ENCODE measurements at places on chromosomes 2 and 18.

DNA sequence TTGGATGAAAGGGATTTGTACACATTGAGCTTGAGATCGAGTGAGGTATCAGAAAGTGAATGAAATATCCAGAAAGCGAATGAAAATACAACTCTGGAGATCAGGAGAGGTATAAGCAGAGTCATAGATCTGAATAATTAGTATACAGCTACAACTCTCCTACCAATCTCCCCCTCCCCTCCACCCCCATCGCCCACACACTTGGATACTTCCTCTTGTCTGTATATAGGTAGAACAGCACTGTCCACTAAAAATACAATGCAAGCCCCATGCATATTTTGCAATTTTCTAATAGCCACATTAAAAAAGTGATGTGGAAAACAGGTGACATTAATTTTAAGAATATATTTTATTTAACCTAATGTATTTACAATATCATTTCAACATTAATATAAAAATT lies 23.7 kb upstream of the WIPF1 start:
- no peak for DNase-seq

- DNase-seq: no peak
These were observed 139.6 kb downstream of the TTC32 start for GRCh38 chr2:19762142-19762541.

GRCh38 chr2:219689676-219690628 lies 62.5 kb downstream of the SLC4A3 start:
- DNase-seq: peak; percentile 64

DNA sequence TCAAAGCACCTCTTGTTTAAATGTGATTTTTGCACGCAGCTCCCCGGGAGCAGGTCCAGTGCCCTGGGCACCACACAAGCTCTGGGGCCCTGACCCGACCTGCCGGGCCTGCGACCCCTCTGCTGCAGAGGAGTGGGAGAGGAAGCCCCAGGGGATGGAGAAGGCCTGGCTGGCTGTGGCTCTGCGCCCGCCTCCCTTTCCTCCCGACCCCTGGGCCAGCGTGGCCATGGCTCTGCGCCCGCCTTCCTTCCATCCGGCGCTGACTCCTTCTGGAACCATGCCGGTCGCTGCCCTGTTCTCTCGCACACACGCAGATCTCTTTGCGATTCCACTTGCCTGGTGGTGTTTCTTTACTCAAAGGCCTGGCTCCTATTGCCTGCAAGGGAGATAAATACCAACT lies 166.5 kb upstream of the SALL3 start:
- no peak for DNase-seq

- no peak for DNase-seq
These were observed 6.6 kb upstream of the DYM start for GRCh38 chr18:49467019-49467563.

DNA sequence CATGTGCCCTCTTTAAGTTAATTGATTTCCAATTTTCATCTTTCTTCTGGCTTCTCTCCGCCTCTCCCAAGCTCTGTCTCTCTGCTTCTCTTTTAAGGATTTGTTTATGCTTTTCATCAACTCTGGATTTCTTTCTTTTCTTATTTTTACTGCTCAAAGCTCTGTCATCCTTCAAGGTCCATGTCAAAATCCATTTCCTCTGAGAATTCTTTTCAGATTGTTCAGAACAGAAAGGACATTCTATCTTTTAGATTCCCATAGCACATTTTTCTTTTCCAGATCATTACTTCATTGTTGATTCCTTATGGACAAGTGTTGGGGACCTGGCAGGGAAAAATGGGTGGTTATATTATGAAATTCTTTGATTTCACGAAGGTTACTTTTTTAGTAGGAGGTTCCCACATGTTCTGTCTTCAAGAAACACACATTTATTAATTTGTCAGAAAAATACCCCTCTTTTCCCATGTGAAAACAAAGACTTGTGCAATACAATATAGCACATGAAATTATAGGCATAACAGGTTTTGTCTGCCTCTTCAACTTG lies 12.3 kb downstream of the PMAIP1 start:
- no peak for DNase-seq

DNA sequence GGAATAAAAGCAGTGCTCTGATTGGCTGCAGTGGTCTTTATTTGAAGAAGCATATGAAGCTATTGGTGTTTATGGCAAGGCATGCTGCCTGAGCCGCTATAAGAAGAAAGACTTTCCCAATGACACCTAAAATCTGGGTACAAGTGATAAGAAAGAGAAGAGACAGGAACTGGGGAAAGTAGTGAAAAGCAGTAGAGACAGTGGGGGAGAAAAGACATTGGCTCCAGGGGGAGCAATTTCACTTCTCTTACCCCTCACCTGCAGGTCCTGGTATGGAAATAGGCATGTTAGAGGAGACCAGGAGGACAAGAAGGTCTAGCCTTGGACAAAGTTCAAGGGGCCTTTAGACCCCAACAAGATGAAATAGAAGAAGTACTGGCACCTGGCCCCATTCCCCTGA lies 47.1 kb downstream of the PLCL1 start:
- peak; percentile 10 for DNase-seq

DNA sequence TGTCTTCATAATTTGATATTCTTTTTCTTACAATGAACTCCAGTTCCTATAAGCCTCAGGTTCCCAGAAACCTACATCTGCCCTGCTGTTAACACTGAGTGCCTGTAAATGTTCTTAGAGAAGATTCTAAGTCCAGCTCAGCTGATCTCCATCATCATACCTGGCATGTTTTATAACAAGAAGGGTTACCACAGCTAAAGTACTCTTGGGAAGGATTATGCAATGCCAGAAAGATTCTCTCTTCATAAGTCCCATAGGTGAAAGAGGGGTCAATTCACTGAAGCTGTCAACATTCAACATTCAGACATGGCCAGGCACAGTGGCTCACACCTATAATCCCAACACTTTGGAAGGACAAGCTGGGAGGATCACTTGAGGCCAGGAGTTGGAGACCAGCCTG lies 31.3 kb upstream of the PTPN4 start:
- no peak for DNase-seq

DNA sequence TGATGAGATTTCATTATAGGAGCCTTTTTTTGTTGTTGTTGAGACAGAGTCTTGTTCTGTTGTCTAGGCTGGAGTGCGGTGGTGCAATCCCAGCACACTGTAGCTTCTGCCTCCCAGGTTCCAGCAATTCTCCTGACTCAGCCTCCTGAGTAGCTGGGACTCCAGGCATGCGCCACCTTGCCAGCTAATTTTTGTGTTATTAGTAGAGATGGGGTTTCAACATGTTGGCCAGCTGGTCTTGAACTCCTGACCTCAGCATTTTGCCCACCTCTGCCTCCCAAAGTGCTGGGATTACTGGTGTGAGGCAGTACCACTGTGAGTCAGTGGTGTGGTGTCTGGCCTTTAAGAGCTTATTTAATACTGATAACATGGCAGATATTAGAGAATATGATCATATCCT lies 60.1 kb downstream of the MOB4 start:
- no peak for DNase-seq

DNA sequence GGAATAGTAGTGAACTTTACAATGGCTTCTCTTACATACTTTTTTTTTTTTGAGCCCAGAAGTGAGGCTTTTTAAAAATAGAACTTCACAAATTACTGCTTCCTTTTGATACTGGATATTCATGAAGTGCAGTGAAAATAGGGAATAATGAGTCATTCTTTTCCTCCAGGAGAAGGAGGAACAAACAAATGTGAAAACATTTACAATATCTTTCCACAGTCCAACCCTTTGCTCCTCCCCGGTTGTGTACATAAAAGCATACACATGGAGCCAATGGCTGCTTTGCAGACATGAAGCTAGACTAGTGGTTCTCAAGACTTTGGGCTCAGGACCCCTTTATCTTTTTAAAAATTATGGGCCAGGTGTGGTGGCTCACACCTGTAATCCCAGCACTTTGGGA lies 266.9 kb downstream of the GBX2 start:
- DNase-seq: no peak

DNA sequence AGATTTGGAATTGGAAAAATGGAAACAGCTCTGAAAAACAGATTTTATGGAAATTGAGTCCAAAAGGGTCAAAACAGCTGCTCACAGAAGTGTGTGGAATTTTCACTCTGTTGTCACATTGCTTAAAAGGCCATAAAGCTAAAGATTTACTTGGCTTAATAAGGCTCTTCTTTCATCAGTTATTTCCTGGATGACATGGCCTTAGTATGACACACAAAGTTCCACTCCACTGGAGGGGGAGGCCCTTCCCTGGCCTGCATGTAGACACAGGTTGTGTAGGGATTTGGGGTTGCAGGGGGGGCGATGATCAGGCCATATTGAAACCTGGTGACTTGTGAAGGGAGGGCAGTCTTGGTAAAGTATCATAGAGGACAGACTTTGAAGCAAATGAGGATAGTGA lies 34.0 kb downstream of the TMEM185B start:
- DNase-seq: no peak

GRCh38 chr18:74768096-74768495 lies 170.4 kb downstream of the ZNF407 start:
- DNase-seq: no peak

DNA sequence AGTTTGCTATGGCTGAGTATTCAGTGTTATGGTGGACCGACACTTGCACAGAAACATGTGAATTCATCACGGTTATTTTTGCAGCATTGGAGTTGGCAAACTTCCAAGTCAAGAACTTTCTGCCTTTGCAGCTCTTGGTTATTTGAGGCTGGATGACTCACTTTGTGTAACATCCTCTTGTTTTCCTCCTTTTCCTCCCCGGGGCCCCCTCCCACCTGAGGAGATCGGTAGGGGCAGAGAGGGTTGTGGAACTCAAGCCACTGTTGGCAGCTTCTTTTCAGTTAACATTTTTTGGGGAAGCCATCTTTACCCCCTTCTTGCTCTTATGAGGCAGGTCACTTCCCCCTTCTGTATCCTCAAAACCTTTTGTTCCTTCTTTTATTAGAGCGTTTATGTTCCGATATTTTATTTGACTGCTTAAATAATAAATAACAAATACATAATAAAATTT lies 48.6 kb downstream of the DDX1 start:
- no peak for DNase-seq

DNA sequence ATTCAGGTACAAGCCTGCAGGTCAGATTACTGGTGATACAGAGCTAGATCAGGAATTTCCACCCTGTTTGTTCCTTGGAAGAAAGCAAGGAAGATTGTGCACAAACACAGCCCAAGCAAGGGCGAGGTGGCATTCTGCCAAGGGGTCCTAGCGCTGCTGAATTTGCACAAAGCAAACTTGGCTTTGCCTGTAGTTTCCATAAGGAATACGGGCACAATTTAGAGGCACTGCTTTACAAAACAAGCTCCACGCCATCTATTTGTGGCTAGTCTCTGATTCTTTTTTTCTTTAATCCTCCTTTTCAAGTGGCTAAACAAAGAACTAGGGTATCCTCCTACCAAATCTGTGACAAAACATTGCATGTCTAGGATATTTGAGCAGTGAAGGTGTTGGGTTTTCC lies 195.5 kb upstream of the ACVR2A start:
- DNase-seq: no peak

GRCh38 chr2:39996653-39997080 lies 217.6 kb upstream of the THUMPD2 start:
- DNase-seq: no peak

GRCh38 chr2:36672199-36672598 lies 24.3 kb upstream of the VIT start:
- no peak for DNase-seq

GRCh38 chr2:46821600-46821999 lies 94.0 kb downstream of the MCFD2 start:
- no peak for DNase-seq

DNA sequence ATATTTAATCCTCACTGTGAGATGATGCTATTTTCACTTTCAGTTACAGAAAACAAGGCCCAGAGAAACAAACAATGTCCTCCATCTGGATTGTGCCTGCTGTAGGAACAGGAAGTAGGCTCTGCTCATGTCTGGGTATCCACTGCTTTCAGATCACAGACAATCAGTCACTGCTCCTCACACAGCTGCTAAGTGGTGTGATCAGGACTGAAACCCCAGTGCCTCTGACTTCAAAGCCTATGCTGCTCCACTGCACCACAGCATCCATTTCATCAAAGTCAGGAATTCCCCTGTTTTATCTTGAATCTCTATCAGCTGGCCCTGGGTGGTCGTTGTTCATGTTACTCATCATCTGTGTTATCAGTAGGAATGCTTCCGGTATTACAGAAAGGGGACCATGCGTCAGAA lies 303.8 kb upstream of the TRIB2 start:
- DNase-seq: peak; percentile 40

- DNase-seq: no peak
These were observed 106.8 kb upstream of the SERPINE2 start for GRCh38 chr2:224145751-224146355.

GRCh38 chr2:224449212-224450147 lies 47.6 kb upstream of the FAM124B start:
- DNase-seq: peak; percentile 47

GRCh38 chr2:28338046-28338817 lies 54.4 kb upstream of the FOSL2 start:
- DNase-seq: no peak

DNA sequence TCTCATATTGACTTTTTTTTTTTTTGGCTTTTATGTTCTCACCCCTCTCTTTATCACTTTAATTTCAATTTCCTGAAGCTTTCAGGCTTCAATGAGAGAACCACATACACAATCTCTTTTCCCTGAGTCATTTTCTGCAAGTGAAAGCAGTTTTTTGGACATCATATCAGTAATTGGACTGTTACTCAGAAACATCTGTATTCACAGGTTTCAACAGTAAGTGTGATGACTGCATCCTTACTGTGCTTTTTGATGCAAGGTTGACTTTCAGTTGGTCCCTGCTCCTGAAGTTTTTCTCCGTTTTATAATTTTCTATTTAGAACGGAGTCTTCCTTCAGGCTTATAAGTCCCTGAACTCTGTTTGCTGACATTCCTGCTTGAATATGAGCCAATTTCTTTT lies 70.5 kb upstream of the CCBE1 start:
- no peak for DNase-seq

DNA sequence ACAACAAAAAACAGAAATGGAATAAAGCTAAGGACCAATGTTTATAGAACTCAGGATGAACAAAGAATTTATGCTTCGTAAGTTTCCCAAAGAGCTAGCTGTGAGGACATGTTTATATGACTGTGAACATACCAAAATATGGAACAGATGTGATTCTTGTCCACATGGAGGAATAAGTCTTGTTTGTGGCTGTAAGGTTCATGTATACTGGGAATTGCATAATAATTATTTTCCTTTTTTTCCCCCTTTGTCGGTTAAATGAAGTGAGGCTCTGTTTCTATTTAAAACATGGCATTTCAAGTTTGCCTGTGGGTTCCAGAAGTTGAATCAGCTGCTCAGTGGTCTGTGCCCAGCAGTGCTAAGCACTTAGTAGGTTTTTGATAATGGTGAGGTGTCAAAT lies 108.1 kb downstream of the FHOD3 start:
- DNase-seq: no peak

- DNase-seq: no peak
These were observed 167.8 kb upstream of the FOSL2 start for GRCh38 chr2:28224648-28225472.

DNA sequence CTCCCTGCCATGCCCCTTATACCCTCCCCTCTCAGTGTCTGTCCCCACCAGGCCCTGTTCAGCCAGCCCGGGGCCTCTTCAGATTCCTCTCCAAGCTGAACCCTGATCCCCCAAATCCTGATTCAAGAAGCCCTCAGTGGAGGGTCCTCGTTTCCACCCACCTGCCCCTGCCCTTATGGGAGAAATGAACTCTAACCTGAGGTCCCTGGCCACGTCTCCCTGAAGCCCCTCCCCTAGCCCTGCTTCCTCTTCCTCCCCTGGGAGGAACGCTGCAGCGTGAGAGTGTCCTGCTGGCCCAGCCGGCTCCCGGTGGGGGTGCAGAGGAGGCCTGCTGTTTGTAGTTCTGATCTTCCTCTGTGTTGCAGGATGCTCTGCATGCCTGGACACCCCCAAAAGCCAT lies 56.7 kb upstream of the GLI2 start:
- no peak for DNase-seq

Data from GM13977 (cell line).